ENCODE measurements at places on chromosomes 3 and 15.

- DNase-seq, result no peak
Measured at GRCh38 chr3:8353364-8353763, 148.3 kb upstream of the LMCD1 start.

DNA sequence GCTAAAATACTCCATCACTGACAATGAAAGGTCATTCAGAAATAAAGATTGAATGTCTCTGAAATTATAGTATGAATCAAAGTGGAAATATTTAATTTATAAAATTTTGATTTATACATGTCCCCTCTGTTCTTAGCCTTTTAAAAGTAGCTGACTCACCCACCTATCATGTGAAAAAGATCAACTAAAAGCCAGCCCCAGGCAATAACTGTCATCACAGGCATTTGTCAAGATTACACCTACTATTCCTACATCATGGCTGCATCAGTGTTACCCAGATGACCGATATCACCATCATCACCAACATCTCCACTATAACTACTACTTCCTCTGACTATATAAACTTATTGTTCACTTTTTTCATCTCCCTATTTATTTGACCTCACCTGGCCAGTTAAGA is 14.3 kb upstream of the PIK3R4 start:
- no peak for DNase-seq

DNA sequence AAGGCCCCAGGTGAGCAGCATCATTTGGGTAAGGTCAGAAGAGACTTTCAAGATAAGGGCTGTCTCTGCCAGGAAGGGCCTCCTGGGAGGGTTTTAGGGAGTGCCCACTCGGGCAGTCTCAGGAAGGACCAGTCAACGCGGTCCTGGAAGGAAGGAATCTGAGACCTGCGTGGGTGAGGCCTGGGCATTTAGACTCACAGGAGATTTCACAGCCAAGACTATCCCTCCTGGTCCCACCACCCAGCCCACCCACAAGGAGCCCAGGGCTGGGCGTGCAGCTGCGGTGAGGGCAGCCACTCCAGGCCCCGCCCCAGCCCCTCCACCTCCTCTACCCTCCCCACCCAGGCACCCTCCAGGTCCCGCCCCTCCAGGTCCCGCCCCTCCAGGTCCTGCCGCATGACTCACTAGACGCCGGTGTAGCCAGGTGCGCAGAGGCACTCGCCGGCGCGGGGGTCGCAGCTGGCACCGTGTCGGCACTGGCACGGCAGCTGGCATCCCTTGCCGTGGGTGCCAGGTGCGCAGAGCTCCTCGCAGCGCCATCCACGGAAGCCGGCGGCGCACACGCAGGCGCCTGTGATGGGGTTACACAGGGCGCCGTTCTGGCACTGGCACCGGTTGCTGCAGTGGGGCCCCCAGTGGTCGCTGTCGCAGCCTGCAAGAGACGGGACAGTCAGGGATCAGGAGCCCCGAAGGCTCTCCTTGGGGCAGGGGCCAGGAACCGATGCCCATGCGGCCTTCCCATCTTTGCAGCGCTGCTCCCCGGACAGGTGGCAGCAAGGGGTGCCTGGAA is 112.7 kb downstream of the RAB11A start:
- peak; percentile 31 for DNase-seq

GRCh38 chr3:49671291-49672288 is 2.6 kb upstream of the APEH start:
- peak; percentile 63 for DNase-seq

DNA sequence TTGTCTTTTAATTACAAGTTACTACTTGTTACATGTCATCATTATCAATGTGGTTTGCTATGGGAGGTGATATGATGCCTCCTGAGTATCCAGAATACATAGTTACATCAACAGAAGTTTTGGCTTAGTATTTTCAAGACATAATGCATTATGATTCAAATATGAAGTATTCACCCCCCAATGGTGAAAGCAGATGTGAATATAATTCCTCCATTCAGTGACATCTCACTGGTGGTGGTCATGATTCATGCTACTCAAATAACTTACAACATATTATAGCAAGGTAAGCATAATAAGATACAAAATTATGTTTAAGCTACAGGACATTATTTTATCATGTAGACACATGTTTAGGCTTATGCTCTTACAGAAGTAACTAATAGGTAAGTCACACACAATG is 34.9 kb upstream of the TTBK2 start:
- no peak for DNase-seq

DNA sequence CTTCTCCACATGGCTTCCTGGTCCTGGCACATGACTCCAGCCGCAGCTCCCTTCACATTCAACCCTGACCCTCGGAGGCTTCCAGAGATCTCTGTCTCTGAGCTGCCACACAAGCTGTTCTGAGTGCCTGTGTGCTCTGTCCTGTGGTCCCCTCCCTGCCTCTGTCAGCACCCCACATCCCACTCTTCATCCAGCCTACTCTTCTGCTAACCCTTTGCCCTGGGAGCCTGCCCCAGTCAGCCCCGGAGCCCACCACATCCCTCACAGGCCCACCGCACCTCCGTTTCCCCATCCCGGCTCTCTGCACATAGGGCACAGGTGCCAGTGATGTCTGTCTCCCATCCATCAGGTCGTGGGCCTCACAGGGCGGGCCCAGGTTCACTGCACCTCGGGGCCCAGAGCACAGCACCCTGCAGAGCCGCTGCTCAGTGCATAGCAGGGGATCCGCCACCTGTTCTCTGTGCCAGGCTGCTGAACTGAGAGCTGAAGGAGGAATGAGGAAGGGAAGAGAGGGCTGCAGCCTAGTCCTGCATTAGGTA is 133.6 kb downstream of the UACA start:
- no peak for DNase-seq

DNA sequence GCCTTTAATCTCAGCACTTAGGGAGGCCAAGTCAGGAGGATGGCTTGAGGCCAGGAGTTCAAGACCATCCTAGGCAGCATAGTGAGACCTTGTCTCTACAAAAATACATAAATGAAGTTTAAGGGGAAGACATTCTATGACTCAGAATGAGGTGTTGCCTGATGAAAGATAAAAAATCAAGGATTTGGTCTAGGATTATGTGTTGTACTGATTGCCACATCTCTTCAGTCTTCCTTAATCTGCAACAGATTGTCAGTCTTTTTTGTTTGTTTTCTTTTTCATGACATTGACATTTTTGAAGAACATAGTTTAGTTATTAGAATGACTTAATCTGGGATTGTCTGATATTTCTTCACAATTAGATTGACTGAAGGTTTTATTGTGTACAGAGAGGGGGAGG is 26.3 kb upstream of the DPPA4 start:
- DNase-seq, result no peak

- no peak for DNase-seq
Measured at GRCh38 chr3:170651260-170651845, 65.5 kb upstream of the SLC7A14 start.

GRCh38 chr15:64747578-64747977 is 27.8 kb downstream of the RBPMS2 start:
- DNase-seq, result no peak

DNA sequence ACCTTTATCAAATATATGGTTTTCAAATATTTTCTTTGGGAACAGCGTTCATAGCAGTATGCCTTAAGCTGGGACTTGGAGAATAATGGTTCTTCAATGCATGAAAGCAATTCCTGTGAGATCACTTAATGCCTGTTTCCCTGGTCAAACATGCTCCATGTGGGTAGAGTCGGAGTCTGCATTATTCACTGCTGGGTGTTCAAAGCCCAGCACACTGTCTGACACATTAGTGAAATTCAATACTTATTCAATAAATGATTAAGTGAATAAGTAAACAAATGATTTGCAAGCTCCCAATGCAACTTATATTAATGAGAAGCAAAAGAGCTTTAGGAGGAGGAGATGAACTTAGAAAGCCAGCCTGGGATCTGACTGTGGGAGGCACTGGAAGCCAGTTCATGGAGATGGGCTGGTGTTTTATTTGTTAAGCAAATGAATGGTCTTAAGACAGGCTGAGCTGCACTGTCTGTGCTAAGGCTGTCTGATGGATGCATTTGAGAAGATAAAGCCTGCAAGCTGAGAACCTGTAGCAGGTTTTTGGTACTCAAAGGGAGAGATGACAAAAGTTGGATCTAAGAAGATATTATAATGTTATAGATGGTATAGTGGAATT is 490.8 kb downstream of the MCTP2 start:
- no peak for DNase-seq

GRCh38 chr3:159928071-159928491 is 60.6 kb upstream of the IL12A start:
- no peak for DNase-seq

DNA sequence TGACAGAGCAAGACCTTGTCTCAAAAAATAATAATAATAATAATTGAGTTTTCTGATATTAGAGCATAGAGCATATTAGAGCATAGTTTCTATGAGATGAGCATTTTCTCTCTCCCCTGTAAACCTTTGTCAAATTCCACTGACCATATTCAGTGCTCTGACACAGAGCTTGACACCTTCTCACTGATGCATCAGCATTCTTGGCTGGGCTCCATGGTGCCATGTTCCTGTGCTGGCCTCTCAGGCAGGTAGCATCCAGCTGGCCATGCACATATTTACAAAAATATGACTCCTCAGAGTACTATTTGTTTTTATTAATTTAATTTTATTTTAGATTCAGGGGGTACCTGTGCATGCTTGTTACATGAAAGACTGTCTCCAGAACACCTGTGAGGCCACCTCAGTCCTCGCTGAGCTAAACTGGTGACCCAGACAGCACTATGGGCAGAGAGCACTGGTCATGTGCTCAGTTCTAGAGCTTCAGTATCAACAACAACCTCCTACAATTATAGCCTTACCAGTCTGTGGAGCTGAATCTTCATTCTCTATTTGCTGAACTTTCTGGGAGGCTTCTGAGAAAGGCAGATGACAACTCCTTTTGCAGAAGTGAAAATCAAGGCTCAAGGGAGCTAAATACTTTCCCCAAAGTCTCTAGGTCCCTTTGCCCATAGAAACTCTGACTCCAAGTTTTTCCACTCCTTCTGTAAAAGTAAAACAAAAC is 21.6 kb upstream of the SLC28A2 start:
- no peak for DNase-seq

Measured in putamen (tissue), 1 donor.